ENCODE measurements at places on chromosomes 7 and 10. TPM values are rescaled to one million over a fixed set of nuclear protein-coding genes. Genes with fewer than 3 reads are reported as not detected.
A peak's percentile ranks its signal among the peaks of the same experiment; 100 is the strongest.

The INHBA gene
- 0.02 TPM for total RNA-seq

The C10orf71 gene
- total RNA-seq, result 4.5 TPM

The SKIDA1 gene
- total RNA-seq, result 1.0 TPM

The VAX1 gene
- total RNA-seq, result not detected

The AGAP5 gene
- 5.6 TPM for total RNA-seq

The ADCYAP1R1 gene
- total RNA-seq, result not detected

The SCART1 gene
- total RNA-seq, result 4.4 TPM

The CPVL gene
- 2.0 TPM for total RNA-seq

The GIMAP7 gene
- total RNA-seq, result 0.42 TPM

DNA sequence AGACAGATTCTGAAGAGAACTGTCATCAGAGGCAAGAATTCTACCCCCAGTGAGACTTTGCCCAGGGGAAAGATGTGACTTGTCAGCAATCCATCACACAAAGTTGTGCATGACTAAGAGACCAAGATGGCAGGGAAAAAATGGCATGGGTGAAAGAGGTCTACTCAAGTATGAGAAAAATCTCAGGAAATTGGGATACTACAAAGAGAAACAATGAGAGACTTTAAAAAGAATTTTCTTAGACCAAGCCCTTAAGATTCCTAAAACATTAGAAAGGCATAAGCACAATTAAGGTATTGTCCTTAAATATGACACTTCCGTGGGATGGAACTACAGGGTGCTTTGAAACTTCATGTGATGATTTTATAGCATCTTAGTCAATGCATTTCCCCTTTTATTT is 45.6 kb upstream of the PDE1C start:
- no peak overlapping the region for H3K27ac ChIP-seq
- H3K4me1 ChIP-seq, result no peaks in the 10 kb centered on the region
- no peak overlapping the region for H3K4me3 ChIP-seq
- H3K36me3 ChIP-seq, result no peaks in the 10 kb centered on the region

DNA sequence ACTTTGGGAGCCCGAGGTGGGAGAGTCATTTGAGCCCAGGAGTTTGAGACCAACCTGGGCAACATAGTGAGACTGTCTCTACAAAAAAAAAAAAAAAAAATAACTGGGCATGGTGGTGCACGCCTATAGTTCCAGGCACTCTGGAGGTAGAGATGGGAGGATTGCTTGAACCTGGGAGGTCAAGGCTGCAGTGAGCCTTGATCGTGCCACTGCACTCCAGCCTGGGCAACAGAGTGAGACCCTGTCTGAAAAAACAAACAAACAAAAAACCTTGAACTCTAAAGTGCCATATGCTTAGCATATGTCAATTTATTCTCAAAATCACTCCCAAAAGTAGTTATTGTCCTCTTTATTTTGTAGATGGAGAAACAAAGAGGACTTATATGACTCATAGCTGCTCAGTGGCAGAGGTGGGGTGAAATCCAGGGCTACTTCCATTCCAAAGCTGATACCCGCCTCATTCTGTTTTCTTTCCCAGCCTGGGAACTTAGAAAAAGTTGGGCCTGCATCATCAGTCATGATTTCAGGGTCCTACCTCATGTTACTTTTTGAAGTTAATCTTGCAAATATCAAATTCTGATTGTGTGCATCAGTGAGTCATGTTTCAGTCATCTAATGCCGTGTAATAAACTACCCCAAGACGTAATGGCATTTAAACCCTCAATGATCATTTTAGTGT is 13.3 kb downstream of the DHTKD1 start:
- H3K36me3 ChIP-seq, result no peaks in the 10 kb centered on the region
- H3K27me3 ChIP-seq, result no peaks in the 10 kb centered on the region
- no peaks in the 10 kb centered on the region for H3K4me1 ChIP-seq
- H3K4me3 ChIP-seq, result no peak overlapping the region
- no peak for DNase-seq

- no peak for DNase-seq
- peaks cover 17% of the 10 kb centered on the region for H3K27me3 ChIP-seq
- H3K4me3 ChIP-seq, result no peak overlapping the region
- H3K36me3 ChIP-seq, result no peaks in the 10 kb centered on the region
- no peak overlapping the region for H3K27ac ChIP-seq
These were observed 234.6 kb downstream of the DIP2C start for GRCh38 chr10:454860-455259.

- no peak overlapping the region for H3K27ac ChIP-seq
- DNase-seq, result peak; percentile 56
- no peak overlapping the region for H3K4me3 ChIP-seq
- no peaks in the 10 kb centered on the region for H3K4me1 ChIP-seq
- peaks cover 50% of the 10 kb centered on the region for H3K27me3 ChIP-seq
These were observed 144.0 kb upstream of the RET start for GRCh38 chr10:42932735-42933447.

DNA sequence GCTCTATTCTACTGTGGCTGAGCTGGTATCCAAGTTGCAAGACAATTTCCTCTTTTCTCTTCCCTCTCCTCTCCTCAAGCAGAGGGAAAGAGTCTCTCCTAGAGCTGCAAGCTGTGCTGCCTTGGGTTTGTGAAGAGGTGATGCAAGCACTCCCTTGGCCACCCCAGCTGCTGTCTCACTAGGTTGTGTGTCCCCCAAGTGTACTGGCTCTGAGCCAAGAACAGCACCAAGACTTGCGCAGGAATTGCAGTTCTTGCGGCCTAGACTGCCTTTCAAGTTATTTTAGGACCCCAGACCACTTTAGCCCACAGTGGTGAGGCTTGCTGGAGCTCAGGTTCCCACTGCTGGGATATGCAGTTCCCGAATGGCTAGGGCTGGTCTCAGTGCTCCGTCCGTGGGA is 411.6 kb downstream of the DPP6 start:
- no peak overlapping the region for H3K4me3 ChIP-seq
- no peaks in the 10 kb centered on the region for H3K36me3 ChIP-seq
- DNase-seq, result no peak
- H3K4me1 ChIP-seq, result no peaks in the 10 kb centered on the region
- H3K27ac ChIP-seq, result no peak overlapping the region
- H3K27me3 ChIP-seq, result no peaks in the 10 kb centered on the region

- no peaks in the 10 kb centered on the region for H3K27me3 ChIP-seq
- no peak overlapping the region for H3K4me3 ChIP-seq
- no peaks in the 10 kb centered on the region for H3K36me3 ChIP-seq
- H3K27ac ChIP-seq, result no peak overlapping the region
- no peak for DNase-seq
These were observed 145.2 kb downstream of the PPP1R9A start for GRCh38 chr7:95052566-95053094.

DNA sequence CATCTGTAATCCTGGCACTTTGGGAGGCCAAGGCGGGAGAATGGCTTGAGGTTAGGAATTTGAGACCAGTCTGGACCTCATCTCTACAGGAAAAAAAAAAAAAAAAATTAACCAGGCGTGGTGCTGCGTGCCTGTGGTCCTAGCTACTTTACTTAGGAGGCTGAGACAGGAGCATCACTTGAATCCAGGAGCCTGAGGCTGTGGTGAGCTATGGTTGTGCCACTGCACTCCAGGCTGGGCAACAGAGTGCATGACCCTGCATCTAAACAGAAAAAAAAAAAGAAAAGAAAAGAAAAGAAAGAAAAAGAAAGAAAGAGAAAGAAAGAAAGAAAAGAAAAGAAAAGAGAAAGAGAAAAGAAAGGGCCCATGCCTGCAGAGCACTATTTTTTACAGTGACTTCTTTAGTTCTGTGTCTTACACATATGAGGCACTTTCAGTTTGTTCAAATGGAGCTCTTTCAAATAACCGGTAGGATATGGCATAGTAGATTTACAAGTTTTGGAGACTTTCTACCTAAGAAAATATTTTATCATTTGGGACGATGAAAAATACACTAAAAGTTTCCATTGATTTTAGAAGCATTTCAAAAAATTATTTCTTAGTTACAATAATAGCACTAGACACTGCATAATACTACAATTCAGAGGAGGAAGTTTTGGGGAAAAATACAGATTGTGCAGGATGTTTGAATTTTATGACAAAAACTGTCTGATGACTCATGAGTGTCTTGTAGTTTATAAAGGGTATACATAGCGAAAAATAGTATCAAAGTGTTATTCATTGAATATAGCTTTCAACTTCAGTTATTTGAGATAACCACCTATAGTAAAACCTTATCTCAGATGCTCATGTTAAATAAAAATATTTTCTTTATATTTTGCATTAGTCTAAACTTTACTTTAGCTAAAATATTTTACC is 75.9 kb downstream of the MDFIC start:
- H3K4me3 ChIP-seq, result no peak overlapping the region
- H3K4me1 ChIP-seq, result no peaks in the 10 kb centered on the region
- H3K36me3 ChIP-seq, result no peaks in the 10 kb centered on the region
- H3K27ac ChIP-seq, result no peak overlapping the region

- H3K4me3 ChIP-seq, result no peak overlapping the region
- DNase-seq, result no peak
- H3K27ac ChIP-seq, result no peak overlapping the region
- H3K27me3 ChIP-seq, result no peaks in the 10 kb centered on the region
- no peaks in the 10 kb centered on the region for H3K36me3 ChIP-seq
These were observed 22.4 kb downstream of the PDE1C start for GRCh38 chr7:32047801-32048200.

- H3K4me1 ChIP-seq, result no peaks in the 10 kb centered on the region
- no peak overlapping the region for H3K4me3 ChIP-seq
- H3K27me3 ChIP-seq, result peaks cover 2% of the 10 kb centered on the region
- no peaks in the 10 kb centered on the region for H3K36me3 ChIP-seq
- DNase-seq, result no peak
These were observed 6.4 kb downstream of the SDK1 start for GRCh38 chr7:3307435-3307834.

GRCh38 chr10:58531084-58531695 is 18.5 kb downstream of the BICC1 start:
- H3K4me3 ChIP-seq, result no peak overlapping the region
- H3K27me3 ChIP-seq, result no peaks in the 10 kb centered on the region
- H3K27ac ChIP-seq, result no peak overlapping the region
- H3K36me3 ChIP-seq, result no peaks in the 10 kb centered on the region
- DNase-seq, result peak; percentile 33
- H3K4me1 ChIP-seq, result no peaks in the 10 kb centered on the region

DNA sequence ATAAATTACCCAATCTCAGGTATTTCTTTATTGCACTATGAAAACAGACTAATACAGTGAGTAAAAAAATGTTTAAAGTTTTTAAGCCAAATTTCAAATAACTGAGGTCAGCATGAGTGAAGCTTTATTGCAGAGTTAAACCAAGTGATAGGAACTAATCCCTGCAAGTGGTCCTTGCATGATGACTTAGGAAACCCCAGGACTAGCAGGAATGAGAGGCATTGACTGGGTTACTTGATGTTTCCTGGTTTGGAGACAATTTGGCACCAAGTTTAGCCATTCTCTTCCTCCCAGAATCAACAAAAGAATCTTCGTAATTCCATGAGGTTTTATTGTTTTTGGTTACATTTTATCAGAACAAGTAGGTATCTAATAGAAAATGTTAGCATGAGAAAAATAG is 194.2 kb downstream of the BICC1 start:
- H3K27me3 ChIP-seq, result no peaks in the 10 kb centered on the region
- H3K4me1 ChIP-seq, result no peaks in the 10 kb centered on the region
- DNase-seq, result no peak
- H3K4me3 ChIP-seq, result no peak overlapping the region
- no peaks in the 10 kb centered on the region for H3K36me3 ChIP-seq

- no peak for DNase-seq
- no peaks in the 10 kb centered on the region for H3K4me1 ChIP-seq
- H3K27me3 ChIP-seq, result no peaks in the 10 kb centered on the region
- no peak overlapping the region for H3K4me3 ChIP-seq
- no peaks in the 10 kb centered on the region for H3K36me3 ChIP-seq
These were observed 92.8 kb upstream of the FEZF1 start for GRCh38 chr7:122397381-122397780.

- no peaks in the 10 kb centered on the region for H3K4me1 ChIP-seq
- DNase-seq, result no peak
- H3K27me3 ChIP-seq, result peaks cover 6% of the 10 kb centered on the region
- H3K27ac ChIP-seq, result no peak overlapping the region
- no peak overlapping the region for H3K4me3 ChIP-seq
These were observed 5.1 kb upstream of the TSPAN12 start for GRCh38 chr7:120862987-120863590.

DNA sequence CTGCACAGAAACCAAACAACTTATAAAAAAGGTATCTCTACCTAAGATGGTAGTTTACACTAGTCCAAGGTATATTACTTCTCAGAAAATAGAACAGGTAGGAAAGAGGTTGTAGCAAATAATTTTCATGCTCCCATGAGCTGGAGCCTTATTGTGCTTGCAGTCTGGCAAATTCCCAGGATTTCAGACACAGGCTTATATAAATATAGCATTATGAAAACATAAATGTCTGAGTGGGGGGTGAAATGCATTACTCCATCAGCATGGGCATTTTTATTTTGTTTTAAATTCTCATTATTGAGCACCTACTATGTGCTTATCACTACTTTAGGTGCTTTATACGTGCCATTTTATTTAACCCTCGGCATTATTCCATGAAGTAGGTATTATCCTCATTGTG is 83.0 kb upstream of the PHYHIPL start:
- no peak overlapping the region for H3K4me3 ChIP-seq
- no peaks in the 10 kb centered on the region for H3K36me3 ChIP-seq
- no peak for DNase-seq
- no peaks in the 10 kb centered on the region for H3K4me1 ChIP-seq
- H3K27me3 ChIP-seq, result no peaks in the 10 kb centered on the region

DNA sequence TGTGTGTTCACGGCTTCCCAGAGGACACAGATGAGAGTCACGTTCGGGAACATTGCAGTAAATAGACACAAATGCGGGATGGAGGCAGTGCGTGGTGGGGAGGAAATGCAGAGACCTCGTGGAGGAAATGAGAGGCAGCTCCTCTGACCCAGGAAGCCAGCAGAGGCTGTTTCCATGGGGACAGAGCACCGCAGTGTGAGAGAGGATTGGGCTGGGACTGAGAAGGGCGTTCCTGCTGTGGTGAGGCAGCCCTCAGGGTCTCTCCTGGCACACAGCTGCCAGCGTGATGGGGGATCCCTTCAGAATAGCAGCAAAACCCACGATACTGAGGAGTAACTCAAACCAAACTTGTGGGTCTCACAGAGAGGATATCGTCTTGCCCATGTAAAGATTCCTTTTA is 21.7 kb upstream of the BHLHA15 start:
- H3K4me3 ChIP-seq, result no peak overlapping the region
- H3K4me1 ChIP-seq, result peaks cover 3% of the 10 kb centered on the region
- H3K27ac ChIP-seq, result no peak overlapping the region
- DNase-seq, result no peak
- H3K36me3 ChIP-seq, result peaks cover 44% of the 10 kb centered on the region
